ENCODE measurements at places on chromosomes 16 and 17.

GRCh38 chr16:1533443-1533951 is at the start of gene TMEM204:
TSS of gene TMEM204 (plus strand) at chr16:1533666. CDS start at chr16:1534276, 610 bp downstream.
- peak; percentile 67 for DNase-seq

GRCh38 chr17:78426293-78426879 is 47.9 kb downstream of the PGS1 start:
- no peak for DNase-seq

- DNase-seq: peak; percentile 2
Measured at GRCh38 chr16:29756654-29757053, 10.9 kb upstream of the C16orf54 start.

DNA sequence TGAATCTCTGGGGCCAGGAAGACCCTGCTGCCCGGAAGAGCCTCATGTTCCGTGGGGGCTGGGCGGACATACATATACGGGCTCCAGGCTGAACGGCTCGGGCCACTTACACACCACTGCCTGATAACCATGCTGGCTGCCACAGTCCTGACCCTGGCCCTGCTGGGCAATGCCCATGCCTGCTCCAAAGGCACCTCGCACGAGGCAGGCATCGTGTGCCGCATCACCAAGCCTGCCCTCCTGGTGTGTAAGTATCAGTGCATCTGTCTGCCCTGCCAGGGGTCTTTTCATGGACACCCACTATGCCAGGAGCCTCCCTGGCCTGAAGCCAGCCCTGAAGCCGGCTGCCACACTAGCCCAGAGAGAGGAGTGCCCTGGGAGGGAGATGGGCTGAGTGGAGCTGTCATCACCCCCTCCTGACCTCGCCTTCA is at the start of gene CETP:
Gene CETP (plus strand): TSS at position 100 of the 431 bp plus-strand sequence. CDS start 30 bp downstream, at position 130.
- DNase-seq: no peak

DNA sequence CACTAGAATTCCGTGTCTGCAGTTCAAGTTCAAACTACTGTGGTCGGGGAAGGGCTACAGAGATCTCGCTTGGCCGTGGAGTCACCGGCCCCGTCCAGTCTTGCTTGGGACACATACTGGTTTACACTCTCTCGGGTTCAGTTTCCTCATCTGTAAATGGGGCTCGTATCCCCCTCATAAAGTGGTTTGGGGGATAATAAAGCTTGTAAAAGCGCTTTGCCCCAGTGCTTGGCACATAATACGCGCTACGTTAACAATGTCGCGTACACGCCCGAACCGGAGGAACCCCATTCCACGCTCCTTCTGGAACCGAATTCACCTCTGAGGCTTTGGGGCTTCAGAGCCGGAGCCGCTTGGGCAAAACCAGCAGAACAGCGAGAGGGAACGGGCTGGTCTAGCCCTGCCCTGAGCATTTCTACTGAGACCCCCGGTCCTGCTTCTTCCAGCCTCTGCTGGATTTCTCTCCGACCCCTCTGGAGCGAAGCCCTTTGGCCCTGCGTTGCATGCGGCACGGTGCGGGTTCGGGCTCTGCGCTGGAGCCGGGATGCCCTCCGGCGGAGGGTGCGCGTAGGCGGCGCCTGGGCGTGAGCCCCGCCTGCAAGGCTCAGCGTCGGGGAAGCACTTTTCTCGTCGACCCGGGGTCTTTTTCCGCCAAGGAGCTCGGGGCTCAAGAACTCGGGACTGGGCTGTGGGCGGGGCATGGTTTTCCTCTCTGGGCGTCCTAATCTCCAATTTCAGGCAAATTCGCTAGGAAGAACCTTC is 26.1 kb upstream of the HOXB13 start:
- DNase-seq: no peak

- no peak for DNase-seq
Measured at GRCh38 chr17:9109933-9110332, 88.6 kb downstream of the NTN1 start.

DNA sequence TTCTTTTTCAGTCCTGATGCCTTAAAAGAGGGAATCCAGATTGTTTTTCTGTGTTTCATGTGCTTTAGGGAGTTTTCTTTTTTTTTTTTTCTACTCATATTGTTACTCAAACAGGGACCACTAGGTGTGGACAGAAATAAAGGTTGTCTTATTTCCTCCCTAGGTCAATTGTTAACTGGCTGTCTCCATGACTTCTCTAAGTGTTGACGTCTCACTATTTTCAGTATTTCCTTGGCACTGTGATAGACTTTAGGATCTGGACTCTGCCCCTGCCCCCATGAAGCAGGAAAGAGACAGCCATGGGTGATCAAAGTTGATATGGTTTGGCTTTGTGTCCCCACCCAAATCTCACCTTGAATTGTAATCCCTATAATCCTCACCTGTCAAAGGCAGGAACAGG is 73.7 kb downstream of the AKAP1 start:
- DNase-seq: no peak

DNA sequence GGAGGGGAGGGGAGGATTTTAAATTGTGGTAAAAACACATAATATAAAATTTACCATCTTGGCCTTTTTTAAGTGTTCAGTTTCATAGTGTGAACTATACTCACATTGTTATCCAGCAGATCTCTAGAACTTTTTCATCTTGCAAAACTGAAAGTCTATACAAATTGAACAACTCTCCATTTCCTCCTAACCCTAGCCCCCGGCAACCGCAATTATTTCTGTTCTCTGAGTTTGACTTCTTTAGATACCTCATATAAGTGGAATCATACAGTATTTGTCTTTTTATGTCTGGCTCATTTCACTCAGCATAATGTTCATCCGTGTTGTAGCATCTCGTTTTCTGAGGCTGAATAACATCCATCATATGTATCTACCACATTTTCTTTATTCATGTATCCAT is 30.0 kb upstream of the MRTFB start:
- no peak for DNase-seq

DNA sequence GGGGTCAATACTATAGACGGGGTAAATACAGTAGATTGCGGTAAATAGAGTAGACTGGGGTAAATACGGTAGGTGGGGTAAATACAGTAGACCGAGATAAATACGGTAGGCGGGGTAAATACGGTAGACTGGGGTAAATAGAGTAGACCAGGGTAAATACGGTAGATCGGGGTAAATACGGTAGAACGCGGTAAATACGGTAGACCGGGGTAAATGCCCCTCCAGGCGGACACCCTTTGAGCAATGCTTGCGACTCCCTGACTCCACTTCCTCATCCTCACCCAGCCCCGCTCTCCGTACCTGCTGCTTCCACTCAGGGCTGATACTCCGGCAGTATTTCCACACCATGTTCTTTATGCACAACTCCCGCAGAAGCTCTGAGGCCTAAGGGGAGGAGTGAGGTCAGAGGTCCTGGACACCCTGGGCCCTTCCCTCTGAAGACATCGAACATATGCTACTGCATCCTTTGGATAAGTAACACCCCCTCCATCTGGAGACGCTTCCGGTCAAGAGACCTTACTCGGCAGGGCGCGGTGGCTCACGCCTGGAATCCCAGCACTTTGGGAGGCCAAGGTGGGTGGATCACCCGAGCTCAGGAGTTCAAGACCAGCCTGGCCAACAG is 13.3 kb upstream of the CRK start:
- DNase-seq: no peak

DNA sequence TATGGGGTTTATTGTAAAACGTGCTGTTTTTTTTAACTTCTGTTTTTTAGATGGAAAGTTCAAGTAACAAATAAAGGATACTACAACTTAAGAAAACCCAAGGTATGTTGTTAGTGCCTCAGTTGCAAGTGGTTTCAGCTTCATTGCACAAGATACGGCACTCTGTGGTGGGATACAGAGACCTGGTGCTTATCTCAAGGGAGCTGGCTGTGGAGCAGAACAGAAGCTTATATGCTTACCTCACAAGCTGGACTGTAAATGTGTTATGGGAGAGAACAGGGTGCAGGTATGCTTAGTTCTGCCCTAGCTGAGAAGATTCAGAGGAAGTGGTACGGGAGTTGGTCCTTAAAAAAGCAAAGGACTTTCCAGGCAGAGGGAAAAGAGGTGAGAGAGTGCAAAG is 15.2 kb downstream of the DGKE start:
- no peak for DNase-seq

- DNase-seq: no peak
Measured at GRCh38 chr17:45395569-45396415, 36.9 kb downstream of the ARHGAP27 start.

DNA sequence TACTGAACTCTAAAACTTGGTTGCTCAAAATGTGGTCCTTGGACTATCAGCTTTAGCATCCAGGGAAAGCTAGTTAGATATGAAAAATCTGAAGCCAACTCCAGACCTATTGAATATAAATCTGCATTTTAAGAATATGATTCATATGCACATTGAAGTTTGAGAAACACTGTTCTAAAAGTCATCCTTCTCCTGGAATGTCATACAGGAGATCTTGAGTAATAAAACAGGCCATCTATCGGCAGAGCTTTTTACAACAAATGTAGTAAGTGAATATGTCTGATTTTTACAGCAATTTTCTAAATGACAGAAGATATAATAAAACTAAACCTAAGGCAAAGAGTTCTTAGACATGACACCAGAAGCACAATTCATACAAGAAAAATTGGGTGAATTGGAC is 140.4 kb downstream of the PMP22 start:
- DNase-seq: no peak

GRCh38 chr17:4375039-4375748 is 8.7 kb upstream of the UBE2G1 start:
- no peak for DNase-seq

GRCh38 chr17:12296209-12296625 is 275.5 kb downstream of the MAP2K4 start:
- no peak for DNase-seq

DNA sequence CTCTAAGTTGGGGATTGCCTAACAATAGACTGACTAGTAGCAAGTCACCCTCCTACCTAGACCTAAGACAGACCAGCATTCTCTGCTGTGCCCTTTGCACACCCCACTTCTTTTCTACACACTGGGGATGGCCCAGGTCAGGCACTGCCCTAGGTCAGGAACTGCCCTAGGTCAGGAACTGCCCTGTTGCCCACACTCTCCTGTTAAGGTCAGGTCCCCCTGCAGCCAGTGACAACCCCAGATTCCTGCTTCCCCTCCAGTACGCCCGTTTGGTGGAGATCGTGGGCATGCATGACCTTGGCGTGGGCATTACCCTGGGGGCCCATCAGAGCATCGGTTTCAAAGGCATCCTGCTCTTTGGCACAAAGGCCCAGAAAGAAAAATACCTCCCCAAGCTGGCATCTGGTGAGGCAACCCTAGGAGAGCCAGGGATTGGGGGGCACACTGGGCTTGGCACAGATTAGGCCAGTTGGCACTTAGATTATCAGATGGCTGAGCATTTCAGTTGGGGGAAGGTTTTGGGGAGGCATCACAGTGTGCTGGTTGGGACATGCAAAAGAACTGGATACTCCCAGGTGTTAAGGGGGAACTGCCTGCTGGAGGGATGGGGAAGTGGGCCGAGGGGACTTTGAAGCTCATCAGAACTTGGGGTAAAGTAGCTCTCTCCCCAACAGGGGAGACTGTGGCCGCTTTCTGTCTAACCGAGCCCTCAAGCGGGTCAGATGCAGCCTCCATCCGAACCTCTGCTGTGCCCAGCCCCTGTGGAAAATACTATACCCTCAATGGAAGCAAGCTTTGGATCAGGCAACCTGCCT is 1.7 kb downstream of the ACADVL start:
- no peak for DNase-seq

- DNase-seq: no peak
Measured at GRCh38 chr17:32590974-32591373, 104.2 kb downstream of the CDK5R1 start.

DNA sequence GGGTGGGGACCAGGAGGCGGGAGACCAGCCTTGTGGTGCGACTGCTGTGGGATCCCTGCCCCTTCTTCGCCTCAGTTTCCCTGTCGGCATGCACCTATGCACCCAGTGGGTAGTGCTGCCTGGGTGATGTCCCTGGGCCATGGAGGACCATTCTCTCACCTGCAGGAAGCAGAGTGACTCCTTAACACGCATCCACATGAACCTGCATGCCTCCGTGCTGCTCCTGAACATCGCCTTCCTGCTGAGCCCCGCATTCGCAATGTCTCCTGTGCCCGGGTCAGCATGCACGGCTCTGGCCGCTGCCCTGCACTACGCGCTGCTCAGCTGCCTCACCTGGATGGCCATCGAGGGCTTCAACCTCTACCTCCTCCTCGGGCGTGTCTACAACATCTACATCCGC is 25.2 kb downstream of the ADGRG5 start:
- DNase-seq: no peak

DNA sequence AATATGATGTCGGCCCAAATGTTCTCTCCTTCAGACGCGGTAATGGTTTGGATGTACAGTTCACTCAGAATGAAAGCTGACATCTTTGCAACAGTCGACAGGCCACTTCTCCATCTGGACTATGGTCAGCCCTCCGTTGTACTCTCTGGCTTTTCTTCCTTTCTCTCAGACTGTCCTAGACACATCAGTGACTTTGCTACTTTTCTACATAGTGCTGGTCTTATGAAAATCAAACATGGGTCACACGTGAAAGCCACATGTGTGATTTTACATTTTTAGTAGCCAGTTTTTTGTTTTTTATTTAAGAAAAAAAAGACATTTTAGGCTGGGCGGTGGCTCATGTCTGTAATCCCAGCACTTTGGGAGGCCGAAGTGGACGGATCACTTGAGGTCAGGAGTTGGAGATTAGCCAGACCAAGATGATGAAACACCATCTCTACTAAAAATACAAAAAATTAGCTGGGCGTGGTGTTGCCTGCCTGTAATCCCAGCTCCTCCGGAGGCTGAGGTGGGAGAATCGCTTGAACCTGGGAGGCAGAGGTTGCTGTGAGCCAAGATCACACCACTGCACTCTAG is 644.1 kb downstream of the KCNJ2 start:
- peak; percentile 42 for DNase-seq

DNA sequence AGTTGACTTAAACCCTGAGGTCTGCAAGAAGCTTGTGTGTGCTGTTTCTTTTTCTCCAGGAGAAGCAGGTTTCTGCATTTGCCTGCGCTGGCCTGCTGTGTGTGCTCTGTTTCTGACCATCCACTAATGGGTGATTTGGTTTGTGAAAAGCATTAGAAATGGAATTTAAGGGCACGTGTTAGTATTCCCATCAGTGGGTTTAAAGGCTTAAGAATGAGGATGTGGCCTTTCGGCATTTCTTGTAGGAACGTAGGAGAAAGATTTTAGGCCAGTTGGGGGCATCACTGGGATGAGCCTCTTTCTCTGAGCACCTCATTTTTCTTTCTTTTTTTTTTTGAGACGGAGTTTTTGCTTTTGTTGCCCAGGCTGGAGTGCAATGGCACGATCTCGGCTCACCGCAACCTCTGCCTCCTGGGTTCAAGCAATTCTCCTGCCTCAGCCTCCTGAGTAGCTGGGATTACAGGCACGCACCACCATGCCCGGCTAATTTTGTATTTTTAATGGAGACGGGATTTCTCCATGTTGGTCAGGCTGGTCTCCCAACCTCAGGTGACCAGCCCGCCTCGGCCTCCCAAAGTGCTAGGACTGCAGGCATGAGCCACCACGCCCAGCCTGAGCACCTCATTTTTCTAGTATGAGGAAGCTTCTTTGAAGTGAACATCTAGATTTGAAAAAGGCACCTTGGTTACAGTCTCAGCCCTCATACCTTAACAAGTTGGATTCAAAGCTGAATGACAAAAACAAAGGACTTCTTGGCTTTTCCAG is 110.3 kb downstream of the BANP start:
- no peak for DNase-seq
